ENCODE measurements at places on chromosomes 1 and 21.

GRCh38 chr1:2133879-2134215, 60.7 kb downstream of the FAAP20 start:
- no peak for DNase-seq

GRCh38 chr21:39675993-39676661, 63.4 kb downstream of the B3GALT5 start:
- no peak for DNase-seq

GRCh38 chr1:212291505-212292134, 6.4 kb downstream of the PPP2R5A start:
- DNase-seq, result peak; percentile 76

GRCh38 chr1:71583756-71584155, 502.9 kb upstream of the ZRANB2 start:
- DNase-seq, result peak; percentile 32

GRCh38 chr1:99003581-99004253, 944 bp downstream of the PLPPR5 start:
- no peak for DNase-seq

GRCh38 chr1:202880062-202880461, 8.9 kb downstream of the RABIF start:
- no peak for DNase-seq

DNA sequence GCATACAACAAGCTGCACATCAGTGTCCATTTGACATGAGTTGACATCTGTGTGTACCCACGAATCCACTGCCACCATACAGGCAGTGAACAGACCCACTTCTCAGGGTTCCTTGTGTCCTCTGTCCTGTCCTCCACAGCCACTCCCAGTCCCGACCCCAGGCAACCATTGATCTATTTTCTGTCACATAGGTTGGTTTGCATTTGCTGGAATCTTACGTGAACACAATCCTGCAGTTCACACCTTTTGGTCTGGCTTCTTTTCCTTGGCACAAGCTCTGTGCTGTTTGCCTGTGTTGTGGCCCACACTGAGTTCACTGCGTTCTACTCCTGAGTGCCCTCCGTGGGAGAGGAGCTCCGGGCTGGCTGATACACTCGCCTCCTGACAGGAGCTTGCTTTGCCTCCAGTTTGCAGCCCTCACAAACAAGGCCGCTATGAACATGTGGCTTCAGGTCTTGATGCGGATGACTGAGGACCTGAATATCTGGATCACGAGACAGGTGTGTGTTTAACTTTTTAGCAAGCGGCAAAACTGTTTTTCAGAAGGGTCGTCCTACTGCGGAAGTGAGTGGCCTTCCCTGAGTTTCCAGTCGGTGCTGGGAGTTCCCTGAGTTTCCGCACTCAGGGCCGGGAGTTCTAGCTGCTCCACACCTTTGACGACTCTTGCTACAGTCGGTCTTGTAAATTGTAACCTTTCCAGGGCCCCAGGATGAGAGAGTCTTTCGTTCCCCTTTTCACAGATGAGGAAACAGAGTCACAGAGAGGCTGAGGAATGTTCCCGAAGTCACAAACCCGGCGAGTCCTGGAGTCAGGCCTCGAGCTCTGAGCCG, 13.0 kb upstream of the COL18A1 start:
- DNase-seq, result no peak

DNA sequence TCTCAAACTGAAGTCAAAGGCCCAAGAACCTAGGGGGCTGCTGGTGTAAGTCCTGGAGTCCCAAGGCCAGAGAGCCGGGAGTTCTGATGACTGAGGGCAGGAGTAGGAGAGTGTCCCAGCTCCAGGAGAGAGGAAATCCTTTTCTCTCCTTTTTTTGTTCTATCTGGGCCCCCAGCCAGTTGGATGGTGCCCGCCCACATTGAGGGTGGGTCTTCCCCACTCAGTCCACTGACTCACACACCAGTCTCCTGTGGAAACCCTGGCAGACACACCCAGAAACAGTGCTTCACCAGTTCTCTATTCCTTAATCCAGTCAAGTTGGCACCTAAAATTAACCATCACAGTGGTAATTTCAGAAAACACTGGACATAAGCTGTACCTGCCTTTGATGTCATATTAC, 12.7 kb upstream of the WDR26 start:
- peak; percentile 44 for DNase-seq

DNA sequence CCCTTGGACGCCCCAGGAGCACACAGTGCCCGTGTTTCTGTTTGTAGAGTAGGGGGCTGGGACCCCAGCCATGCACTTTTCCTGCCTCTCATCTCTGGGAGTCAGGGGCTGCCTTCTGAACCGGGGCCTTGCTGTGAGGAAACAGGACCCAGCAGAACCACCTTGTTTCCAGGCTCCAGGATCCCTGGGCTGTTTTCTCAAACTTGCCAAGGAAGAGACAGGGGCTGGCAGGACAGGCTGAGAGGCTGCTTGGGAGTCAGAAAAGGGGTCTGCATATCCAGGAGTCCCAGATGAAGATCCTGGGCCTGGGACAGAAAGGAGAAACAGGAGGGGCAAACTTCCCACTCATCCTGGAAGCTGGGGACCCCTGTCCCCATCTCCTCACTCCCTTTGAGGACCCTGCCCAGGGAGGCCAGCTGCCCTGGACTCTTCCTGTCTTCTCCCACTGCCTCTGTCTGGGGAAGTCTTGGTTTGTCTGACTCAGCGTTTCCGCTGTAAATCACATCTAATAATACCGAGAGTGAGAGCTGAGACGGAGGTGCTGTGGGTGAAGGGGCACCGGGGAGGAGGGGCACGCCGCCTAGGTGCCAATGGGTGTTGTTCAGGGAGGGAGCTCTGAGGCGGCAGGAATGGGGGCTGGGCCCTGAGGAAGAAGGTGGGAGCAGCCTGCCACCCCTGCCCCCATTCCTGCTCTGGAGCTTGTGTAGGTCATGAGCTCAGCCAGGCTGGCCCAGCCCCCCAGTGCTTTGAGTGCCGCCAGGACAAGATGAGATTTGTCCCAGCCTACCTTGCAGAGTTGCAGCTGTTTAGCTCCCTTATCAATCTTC, 16.7 kb downstream of the POU3F1 start:
- peak; percentile 54 for DNase-seq

GRCh38 chr1:244988521-244988920, 124.2 kb upstream of the HNRNPU start:
- no peak for DNase-seq

DNA sequence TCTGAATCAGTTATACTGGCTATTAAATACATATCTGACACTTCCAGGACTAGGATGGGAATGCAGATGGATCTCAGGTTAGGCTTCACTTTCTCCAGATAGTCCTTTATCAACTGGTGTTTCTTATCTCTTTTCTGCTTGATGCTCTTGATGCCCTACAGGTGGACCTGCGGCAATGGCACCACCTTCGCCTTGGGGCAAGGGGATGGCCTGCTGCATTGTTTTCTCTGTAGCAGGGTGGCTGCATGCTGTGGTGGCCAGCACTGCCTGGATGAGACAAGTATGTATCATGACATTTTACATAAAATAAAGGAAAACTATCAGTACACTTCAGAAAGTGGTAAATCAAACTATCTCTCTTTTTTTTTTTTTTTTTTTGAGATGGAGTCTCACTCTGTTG, 217.7 kb upstream of the ZP4 start:
- no peak for DNase-seq

GRCh38 chr1:114549137-114549536, 32.3 kb downstream of the BCAS2 start:
- DNase-seq, result no peak

GRCh38 chr21:26366781-26367180, 196.2 kb upstream of the APP start:
- no peak for DNase-seq

DNA sequence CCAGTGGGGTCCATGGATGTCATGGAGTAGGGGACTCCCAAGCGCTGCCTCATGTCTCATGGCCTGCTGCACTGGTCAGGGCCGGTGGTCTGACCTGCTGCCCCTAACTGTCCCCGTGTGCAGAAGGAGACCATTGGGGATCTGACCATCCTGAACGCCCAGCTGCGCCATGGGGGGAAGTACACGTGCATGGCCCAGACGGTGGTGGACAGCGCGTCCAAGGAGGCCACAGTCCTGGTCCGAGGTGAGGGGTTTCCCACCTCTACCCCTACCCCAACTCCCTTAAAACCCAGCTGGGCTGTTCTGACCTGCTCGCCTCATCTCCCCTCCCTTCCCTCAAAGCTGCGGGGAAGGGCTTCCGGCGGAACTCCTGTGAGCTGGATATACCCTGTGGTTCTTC, 18.6 kb downstream of the TMEM81 start:
- DNase-seq, result no peak

DNA sequence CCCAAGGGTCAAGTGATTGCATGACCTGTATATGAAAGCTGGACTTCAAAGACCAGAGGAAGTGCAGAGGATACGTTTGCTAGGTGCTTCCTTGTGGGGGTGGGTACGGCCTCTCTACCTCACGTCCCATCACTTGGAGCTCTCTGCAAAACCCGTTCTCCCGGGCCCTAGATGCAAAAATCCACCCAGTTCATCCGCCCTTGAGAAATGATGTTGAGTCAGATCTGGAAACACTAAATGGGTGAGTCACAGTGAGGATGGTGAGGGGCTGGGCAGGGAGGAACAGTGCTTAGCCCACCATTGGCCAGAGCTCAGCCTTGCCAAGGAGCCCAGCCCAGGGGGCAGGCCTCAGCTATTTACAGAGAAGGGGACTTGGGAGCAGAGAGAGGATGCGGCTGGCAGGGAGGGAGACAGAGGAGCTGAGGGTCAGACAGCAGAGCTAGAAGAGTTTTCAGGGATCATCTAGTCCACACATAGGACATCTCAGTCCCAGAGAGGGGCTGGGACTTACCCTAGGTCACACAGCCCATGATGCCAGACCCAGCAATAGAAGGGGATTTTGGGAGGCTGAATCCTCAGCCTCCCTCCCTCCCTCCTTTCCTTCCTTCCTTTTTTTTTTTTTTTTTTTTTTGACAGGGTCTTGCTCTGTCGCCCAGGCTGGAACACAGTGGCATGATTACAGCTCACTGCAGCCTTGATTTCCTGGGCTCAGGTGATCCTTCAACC, 14.6 kb downstream of the ARHGEF10L start:
- DNase-seq, result peak; percentile 83

DNA sequence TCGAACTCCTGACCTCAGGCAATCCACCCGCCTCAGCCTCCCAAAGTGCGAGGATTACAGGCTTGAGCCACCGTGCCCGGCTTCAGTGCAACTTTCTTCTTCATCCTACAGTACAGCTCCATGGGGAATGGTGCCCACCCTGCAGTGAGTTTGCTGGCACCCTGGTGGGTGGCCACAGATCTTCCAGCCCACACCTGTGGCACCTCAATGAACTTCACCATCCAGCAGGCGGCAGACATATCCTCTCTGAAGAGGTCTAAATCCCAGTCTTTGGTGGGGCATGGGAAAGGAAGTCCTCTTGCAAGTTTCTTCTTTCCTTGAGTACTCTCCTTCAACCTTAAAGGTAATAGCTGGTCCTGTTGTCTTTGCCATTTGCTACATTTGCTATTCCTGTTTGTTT, 18.1 kb upstream of the ZBTB8A start:
- DNase-seq, result no peak

GRCh38 chr1:36703526-36704208, 221.0 kb upstream of the CSF3R start:
- peak; percentile 78 for DNase-seq

GRCh38 chr1:54173681-54174080, 20.9 kb upstream of the CDCP2 start:
- no peak for DNase-seq

DNA sequence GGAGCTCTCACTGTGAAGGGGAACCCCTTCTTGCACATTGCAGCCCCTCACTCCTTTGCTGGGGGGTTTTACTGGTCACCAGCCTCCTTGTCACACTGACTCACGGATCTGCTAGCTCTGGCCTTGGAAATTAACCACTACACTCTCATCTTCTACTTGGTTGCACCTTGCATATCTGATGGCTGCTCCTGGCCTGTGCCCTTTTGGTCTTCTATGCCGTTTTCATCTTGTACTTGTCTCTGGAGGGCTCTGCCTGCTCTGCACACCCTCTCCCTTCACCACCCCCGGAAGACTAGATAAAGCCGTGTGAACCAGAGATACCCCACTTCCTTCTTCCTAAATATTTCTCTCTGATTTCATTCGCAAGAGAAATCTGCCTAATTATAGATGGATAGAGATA, 44.6 kb downstream of the CD247 start:
- DNase-seq, result no peak

GRCh38 chr1:113396585-113396984, 6.3 kb downstream of the MAGI3 start:
- no peak for DNase-seq

DNA sequence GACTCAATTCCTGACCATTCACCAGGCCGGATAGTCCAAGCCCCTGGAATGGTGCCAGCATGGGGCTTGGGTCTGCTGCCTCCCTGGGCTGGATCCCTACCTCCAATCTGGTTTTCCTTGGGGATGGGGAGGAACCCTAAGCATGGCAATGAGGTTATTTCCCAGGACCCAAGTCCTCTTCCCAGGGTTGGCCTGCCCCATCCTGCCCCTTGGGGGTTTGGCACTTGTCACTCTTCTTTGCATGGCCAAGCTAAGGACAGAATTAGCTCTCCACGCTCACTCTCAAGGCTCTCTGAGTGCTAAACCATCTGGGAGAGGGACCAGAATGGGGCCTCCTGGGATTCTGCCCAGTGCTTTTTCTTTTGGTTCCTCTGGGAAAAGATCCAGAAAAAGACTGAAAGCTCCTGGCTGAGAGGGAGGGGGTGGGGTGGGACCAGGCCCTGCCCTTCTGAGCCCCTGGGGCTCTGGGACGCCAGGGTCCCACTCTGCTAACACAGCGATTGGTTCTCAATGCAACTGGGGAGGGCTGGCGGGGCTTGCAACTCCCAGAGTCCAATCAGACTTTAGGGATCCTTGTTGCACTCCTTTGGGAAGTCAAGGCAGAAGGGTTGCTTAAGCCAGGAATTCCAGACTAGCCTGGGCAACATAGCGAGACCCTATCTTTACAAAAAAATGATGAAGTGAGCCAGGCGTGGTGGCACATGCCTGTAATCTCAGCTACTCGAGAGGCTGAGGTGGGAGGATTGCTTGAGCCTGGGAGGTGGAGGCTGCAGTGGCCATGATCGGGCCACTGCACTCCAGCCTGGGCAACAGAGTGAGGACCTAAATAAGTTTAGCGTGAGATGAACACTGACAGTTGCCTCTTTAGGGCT, 52.7 kb downstream of the DHRS3 start:
- no peak for DNase-seq

DNA sequence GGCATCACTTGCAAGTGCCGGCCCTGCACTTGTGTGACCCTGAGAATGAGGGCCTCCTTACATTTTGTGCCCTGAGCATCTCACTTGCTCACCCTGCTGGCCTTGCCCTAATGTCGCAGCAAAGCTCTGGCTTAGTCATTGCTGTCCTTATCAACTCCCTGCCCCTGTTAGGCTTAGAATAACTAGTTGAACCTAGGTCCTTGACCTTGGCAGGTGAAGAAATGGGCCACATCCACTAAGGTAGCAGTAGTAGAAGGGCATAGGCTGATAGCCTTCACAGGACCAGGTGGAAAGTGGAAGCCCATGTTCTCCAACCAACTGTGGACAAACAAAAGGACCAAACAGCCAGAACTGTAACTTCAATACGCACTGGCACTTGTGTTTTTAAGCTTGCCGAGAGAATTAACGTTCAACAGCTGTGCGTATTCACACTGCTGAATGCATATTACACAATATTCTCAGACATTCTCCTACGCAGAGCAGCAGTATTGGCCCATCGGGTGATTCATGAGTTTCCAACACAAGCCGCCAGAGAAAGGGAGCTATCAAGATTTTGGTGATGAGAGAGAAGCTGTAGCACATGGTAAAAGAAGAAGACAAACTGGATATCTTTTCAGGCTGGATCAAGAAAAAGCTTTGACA, 27.7 kb upstream of the PTGFRN start:
- DNase-seq, result peak; percentile 92

- DNase-seq, result no peak
These were observed 3.3 kb upstream of the HES5 start for GRCh38 chr1:2533365-2533764.
